Cortex of kidney (tissue), 1 donor: ENCODE measurements at places on chromosomes 6 and 20.

DNA sequence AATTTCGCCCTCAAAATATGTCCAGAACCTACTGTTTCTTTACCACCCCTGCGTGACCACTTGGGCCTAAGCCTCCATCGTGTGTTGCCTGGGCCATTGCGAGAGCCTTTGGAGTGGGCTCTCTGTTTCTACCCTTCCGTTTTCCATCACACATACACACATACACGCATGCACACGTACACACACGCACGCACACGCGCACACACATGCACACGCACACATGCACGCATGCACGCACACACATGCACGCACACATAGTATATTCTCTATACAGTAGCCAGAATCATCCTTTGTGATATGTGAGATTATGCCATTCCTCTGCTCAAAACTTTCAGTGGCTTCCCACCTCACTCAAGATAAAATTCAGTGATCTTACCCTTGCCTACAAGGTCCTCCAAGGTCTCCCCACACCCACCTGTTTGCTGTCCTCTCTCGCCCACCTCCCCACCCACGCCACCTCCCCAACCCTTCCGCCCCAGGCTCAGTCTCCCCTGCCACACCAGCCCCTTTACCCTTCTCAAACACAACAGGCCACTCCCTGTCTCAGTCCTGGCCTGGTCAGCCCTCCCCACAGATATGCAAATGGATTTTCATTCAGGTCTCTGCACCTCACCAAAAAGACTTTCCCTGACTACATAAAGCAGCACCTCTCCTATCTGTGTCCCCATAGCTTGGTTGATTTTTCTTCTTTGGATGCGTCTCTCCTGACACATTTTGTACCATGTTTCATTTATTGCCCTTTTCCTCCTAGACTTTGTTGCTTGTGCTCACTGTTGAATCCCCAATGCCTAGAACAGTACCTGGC is 559.6 kb downstream of the CD83 start:
- no peak for DNase-seq

GRCh38 chr6:5099537-5099936 is 14.4 kb downstream of the PPP1R3G start:
- DNase-seq: no peak

DNA sequence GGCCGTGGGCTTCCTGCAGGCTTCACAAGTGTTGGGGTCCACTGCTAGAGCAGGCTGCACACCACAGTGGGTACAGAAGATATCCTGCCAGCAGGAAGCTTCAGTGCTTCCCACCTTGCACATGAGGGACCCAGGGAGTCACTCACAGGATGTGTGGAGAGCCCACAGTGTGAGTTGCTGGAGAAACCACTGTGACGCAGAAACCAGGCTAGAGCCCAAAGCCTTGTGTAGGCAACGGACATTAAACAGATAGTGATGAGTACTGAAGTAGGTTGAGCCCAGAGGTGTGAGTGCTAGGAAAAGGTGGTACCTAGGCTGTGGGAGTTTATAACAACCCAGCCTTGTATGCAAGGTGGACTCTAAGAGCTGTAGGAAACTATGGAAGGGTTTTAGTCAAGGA is 18.9 kb upstream of the DEF6 start:
- DNase-seq: no peak

GRCh38 chr20:15061061-15061430 is 723.6 kb upstream of the FLRT3 start:
- no peak for DNase-seq

GRCh38 chr6:71420095-71420692 is 131.6 kb downstream of the OGFRL1 start:
- DNase-seq: no peak
